ENCODE measurements at places on chromosomes 4 and X. TPM values are rescaled to one million over a fixed set of nuclear protein-coding genes. Genes with fewer than 3 reads are reported as not detected.

DNA sequence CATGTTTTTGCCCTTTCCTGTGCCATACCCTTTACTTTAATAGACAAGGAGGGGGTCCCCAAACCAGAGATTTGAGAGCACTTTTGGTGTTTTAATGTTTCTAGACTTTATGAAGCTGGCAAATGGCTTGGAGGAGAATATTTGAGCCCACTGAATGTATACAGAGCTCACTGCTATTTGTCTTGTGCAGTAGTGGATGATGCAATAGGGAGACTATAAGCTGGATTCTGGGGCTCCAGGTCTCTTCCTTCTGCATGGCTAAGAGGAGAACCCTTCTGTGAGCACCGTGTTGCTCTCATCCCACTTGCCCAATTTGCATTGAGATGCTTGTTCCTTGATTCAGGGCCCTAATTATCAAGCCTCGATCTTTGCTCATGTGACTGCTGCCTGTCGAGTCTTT, 8.9 kb upstream of the PUDP start:
- DNase-seq: no peak

GRCh38 chr4:148857973-148858534, 415.8 kb upstream of the NR3C2 start:
- no peak for DNase-seq

DNA sequence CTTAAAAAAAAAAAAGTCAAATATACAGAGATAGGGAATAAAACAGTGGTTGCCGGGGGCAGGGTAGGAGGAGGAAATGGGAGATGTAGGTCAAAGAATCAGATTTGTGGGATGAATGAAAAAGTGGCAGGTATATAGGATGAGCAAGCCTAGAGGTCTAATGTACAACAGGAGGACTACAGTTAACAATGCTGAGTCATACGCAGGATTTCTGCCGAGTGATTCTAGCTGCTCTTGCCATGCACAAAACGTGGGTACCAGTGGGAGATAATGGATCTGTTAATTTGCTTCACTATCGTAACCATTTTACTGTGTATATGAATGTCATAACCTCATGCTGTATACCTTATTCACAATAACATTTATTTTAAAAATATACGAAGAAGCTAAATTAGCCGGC, 10.7 kb upstream of the MTNR1A start:
- DNase-seq: no peak

GRCh38 chrX:128334821-128335220, 282.6 kb upstream of the ACTRT1 start:
- no peak for DNase-seq

GRCh38 chrX:139739138-139739537, 31.2 kb upstream of the MCF2 start:
- DNase-seq: peak; percentile 18

- DNase-seq: no peak
These were observed 104.0 kb upstream of the WDR17 start for GRCh38 chr4:175961604-175962003.

- no peak for DNase-seq
These were observed 992.3 kb downstream of the STPG2 start for GRCh38 chr4:97150966-97151365.

DNA sequence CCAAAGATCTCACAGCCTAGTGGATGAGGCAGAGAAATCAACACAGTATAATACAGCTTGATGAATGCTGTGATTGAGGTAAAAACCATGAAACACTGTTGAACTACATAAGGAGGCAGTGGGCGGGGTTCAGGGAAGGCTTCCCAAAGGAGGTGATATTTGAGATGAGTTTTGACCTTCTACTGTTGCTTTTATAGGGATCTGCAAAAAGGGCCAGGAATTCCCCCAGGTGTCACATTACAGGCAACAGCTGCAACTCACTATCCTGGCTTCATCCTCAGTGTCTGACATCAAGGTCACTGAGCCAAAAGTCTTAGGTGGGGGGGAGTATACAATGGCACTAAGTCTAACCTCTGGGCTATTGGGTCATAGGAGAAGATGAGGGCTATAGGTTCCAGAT, 185.7 kb upstream of the NRK start:
- no peak for DNase-seq

GRCh38 chr4:42781315-42781714, 111.2 kb upstream of the GRXCR1 start:
- no peak for DNase-seq

DNA sequence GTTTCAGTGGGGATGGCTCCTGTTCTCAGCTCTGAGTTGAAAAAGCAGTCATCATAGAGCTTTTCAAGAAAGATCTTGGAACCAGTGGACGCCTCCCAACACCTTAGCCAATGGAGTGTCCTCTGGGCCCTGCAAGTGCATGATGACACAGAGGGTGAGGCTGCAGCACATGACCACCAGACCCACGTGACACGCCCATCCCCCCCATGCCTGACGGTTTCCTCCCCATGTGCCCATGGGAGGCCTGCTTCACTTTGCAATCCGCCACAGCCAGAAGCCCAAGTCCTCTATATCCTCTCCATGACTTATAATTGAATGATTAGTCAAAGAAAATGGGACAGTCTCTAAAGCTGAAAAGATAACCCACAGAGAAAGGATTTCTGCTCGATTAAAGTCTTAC, 187.0 kb downstream of the AFAP1 start:
- no peak for DNase-seq

GRCh38 chr4:69881173-69881773, 21.3 kb upstream of the SULT1E1 start:
- DNase-seq: peak; percentile 3

GRCh38 chr4:56409511-56410090, 22.3 kb upstream of the AASDH start:
- no peak for DNase-seq

- DNase-seq: no peak
These were observed 189.9 kb downstream of the NKX6-1 start for GRCh38 chr4:84309191-84309590.

DNA sequence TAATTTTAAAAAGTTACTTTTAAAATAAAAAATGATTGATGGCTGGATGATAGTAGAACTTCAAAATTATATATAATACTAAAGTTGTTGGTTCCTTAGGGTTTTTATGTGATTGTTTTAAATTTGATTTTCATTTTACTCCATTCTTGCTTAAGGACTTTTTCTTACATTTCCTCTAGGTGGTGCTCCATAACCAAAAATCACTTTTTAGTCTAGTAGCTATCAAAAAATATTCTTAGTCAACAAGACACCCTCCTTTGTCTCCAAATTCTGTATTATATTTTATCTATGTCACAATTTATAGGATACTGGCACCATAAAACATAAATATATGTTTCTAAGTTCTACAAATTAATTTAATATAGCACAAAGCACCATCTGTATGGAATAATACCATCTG, 67.2 kb upstream of the BRWD3 start:
- no peak for DNase-seq

DNA sequence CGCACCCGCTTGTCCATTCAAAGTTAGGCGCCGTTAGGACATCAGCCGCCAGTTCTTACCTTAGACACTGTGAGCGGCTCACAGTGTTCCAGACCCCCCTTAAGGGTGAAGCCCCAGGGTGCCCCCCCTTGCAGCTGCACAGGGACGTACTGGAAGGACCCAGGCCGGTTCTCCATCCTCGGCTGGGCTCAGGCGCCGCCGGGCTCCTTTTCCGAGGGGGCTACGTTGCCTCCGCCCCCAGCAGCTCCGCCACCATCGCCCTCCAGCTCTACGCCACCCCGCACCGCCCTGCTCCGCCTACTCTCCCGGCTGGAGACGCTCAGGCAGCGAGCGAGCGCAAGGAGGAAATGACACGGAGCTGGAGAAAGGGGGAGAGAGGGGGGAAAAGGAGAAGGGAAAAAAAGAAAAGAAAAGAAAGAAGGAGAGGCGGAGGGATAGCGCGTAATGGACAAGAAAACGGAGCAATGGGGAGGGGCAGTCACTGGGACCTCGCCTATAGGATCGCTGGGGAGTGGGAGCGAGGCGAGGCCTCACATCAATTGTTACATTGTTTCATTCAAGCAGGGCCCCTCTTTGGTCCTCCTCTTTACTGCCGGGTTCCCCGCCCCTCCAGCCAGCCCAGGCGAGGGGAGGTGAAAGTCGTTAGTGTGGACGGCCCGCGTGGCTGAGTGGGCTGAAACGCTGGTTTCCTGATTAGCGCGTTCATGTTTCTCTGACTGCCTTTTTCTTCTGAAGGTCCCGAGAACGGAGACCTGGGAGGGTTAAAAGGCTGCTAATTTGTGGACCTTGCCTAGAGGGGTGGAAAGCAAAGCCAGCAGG, at the start of gene SHROOM4:
SHROOM4 (minus strand) TSS at position 352 of the 819 bp plus-strand sequence; CDS start at position 176, 176 bp downstream.
- DNase-seq: no peak

DNA sequence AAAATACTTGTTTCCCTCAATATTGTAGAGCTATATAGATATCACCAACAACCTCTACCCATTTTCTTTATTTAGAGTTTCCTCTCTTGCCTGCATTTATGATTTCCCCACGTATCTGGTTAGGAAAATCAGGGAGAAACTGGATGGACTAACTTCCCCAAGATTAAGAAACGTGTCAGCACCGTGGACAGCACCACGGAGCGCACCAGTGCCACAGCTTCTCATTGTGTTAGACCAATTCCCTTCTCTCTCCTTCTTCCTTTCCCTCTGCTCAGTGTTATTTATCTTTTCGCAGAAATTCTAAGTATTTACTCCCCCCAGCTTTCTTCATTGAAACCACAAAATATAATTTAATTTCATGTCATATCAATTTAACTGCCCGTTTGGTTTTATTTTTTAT, 568.6 kb upstream of the BOD1L1 start:
- DNase-seq: no peak

The AKAP14 gene
- total RNA-seq: not detected

The PLXNB3 gene
- 4.2 TPM for total RNA-seq

The MTTP gene
- total RNA-seq: 0.47 TPM
